ENCODE measurements at places on chromosomes 13 and 19. TPM values are rescaled to one million over a fixed set of nuclear protein-coding genes. Genes with fewer than 3 reads are reported as not detected.
A peak's percentile ranks its signal among the peaks of the same experiment; 100 is the strongest.

GRCh38 chr19:58154679-58155648, 4.4 kb upstream of the ZNF329 start:
- DNase-seq, result peak; percentile 91

DNA sequence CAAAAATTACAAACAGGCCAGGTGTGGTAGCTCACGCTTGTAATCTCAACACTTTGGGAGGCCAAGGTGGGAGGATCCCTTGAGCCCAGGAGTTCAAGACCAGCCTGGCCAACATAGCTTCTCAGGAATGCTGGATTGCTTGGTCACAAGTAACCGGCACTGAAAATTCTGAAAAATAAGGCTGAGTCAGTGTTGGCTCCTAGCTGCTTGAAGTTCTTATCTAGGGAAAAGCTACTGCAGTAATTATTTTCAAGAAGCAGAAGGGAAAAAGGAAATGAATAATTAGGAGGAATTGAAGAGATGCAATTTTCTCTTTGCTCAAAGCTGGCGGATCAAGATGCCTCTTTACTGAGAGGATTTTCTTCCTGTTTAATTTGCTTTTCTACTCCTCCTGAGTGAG, 75.0 kb upstream of the GTF3A start:
- no peak for DNase-seq

Gene ZNF836
- 7.2 TPM for total RNA-seq

- DNase-seq, result no peak
Observed at GRCh38 chr13:67123165-67123564, 107.0 kb downstream of the PCDH9 start.

Gene CGB8
- not detected for total RNA-seq

Gene CCDC70
- total RNA-seq, result not detected

DNA sequence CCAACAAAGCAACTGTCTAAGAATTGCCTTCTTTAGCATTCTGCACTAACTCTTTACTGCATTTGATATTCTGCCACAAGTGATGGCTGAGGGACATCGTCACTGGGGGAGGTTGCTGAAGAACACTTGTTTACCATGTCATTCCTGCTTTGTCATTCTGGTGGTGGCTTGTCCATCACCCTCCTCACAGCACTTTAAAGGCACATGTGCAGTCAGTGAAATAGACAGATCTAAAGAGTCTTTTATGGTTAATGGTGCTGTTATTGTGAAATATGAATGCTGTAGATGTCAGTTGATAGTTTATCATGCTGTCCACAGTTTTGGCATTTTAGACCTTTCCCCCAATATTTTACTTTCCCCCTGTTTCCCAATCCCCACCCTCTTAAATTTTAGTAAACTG, 120.9 kb upstream of the TSC22D1 start:
- DNase-seq, result no peak

Data from activated T-helper 2 cell treated with anti-CD3 and anti-CD28 coated beads, Interferon-gamma antibody, Interleukin-2, Interleukin-4, amounts not matched to agents 10 μg/mL and 5 μg/mL and 100 μg/mL, durations not matched to agents 14 hours and 24 hours and 36 hours (primary cell).